ENCODE measurements at places on chromosomes 11 and 22.

DNA sequence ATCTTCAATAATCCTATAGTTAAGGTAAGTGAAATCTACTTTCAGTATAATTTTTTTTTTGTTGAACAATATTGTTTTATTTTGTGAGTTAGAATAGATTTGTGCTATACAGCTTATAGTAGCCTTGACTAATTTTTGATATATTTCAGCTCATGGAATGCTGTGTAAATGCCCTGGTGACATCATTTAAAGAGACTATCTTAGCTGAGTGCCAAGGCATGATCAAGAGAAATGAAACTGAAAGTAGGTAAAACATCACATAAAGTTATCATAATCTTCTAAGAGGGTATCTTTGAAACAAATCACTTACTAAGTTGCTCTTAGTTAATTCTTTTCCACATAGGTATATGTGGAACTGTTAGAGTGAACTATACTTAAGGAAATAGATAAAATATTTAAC is 51.4 kb upstream of the ACAT1 start:
- DNase-seq: no peak

- DNase-seq: no peak
Observed at GRCh38 chr11:66106786-66107599, 36.9 kb downstream of the PACS1 start.

GRCh38 chr11:34339149-34340064 is 18.4 kb downstream of the ABTB2 start:
- DNase-seq: no peak

GRCh38 chr22:49515475-49515874 is 312.2 kb downstream of the BRD1 start:
- no peak for DNase-seq

GRCh38 chr11:80524349-80524748 is 1083.5 kb upstream of the TENM4 start:
- no peak for DNase-seq

GRCh38 chr11:64553554-64554201 is 37.3 kb upstream of the SLC22A12 start:
- peak; percentile 27 for DNase-seq

DNA sequence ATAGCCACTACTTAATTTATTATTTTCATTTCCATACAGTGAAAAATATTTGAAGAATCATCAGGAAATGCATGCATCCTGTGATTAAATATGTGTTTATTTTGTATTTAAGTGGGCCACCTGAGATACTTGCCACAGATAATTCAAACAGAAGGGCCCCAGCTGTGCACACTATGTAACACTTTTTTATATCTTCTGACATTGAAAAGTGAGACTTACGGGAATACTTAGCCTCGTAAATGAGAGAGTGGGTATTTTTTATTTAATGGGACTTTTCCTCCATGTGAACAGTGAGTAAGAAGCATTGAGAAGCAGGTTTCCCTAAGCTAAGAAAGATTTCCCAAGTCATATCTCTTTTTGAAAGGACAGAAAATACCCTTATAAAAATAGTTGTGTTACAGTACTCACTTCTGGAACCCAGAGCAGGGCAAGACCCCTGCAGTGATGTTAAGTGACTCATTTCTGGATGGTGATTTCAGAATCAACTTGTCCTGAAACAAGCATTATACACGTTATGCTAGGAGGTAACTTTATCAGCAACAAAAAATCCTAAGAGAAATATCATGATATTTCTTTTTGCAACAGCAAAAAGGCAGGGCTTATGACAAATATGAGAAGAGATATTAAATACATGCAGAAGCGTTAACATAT is 478.1 kb upstream of the CHORDC1 start:
- DNase-seq: no peak

DNA sequence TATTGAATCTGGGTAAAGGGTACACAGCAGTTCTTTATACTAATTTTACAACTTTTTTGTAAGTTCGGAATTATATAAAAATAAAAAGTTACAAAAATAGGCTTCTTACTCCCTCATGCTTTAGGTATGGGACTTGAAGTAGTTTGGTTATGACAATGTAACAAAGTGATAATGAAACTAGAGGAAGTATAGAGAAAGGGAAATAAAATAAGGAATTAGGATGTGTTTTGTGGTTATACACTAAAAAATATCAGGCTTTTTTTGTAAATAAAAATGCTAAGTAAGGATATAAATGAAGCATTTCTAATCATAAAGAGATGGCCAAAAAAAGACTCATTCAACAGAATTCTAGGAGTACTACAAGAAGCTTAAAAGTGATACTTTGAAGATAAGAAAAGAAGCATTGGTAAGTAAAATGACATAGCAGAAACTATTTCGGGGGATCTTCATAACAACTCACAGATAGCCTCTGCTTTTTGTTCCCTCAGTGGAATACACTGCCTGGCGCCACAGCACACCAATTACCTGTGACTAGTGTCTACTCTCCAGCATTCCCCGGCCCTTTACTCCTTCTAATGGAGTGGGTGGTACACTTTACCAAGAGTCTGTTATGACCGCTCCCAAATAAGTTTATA is 322.7 kb upstream of the PITPNB start:
- no peak for DNase-seq

DNA sequence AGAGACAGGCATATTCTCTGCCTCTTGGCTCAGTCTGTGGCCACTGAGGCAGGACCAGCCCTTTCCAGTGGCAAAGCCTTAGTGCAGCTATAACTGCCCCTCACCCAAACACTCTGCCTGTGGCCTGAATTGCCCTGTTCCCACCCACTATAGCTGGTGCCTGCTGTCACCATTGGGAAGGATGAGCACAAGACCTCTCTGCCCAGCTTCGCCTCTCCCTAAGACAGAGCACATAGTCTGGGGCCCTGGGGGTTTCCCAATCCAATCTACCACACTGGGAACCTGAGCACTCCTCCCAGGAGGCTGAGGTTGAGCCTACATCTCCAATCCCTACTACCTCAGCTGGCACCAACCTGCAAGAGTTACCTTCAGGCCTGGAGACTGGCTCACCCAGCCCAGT is 670.4 kb downstream of the JRKL start:
- DNase-seq: no peak

DNA sequence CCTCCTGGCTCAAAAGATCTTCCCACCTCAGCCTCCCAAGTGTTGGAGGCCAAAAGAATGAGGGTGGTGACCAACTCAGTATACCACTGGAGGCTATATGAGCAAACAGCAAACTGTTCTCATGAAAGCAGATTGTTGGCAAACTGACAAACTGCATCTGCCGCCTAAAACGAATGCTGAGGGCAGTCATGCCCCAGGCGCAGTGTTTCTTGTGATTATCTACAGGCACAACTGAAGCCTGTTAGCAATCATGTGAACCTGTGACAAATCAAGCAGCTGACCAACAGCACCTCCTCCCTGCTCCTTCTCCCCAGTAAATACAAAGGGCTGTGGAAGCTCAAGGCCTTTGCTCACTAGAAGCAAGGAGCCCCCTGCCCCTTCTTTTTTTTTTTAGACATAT is 47.8 kb downstream of the BTBD10 start:
- no peak for DNase-seq

- DNase-seq: no peak
Observed at GRCh38 chr22:36232715-36233401, 6.5 kb downstream of the APOL2 start.

GRCh38 chr22:19873138-19873959 is 18.7 kb upstream of the GNB1L start:
- no peak for DNase-seq

DNA sequence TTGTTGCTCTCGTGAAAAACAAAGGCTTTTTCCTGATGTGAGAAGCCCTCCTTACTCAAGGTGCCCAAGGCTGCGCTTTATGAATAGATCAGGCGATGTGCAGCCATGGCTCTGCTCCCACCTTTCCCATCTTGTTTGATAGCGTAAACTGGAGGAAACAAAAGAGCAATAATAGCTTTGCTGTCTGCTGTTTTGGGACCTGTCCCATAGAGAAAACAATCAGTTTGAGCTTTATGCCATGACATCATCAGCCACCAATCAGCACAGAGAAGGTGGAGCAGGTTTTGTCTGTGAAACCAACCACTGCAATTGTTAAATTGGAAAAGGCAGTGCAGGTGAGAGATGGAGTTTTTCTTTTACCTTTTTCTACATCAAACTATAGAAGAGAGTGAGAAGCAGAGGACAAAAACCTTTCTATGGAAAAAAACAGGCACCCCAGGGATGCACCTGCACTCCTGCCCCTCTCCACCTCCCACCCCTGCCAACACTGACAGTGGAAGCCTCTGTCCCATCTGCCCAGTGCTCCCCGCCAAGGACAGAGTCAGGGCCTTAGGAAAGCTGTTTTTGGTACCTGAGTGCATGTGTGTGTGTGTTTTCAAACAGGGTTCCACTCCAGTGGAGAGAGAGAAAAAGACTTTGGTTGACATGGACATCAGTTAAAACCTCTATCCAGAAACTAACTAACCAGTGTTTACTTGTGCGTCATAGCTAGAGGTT is 80.7 kb downstream of the MICAL3 start:
- DNase-seq: no peak

GRCh38 chr22:49575703-49576081 is 252.0 kb downstream of the BRD1 start:
- no peak for DNase-seq

- no peak for DNase-seq
Observed at GRCh38 chr22:22228421-22228820, 16.2 kb upstream of the VPREB1 start.

Data from stimulated activated CD8-positive, alpha-beta memory T cell treated with anti-CD3 and anti-CD28 coated beads, Interleukin-12 subunit alpha, Interleukin-12 subunit beta, amount 100 ng/mL, for 1 hour (primary cell).